CD4-positive, alpha-beta T cell treated with Interferon alpha-2 for 1 hour (primary cell): ENCODE measurements at places on chromosomes 2 and 18.

DNA sequence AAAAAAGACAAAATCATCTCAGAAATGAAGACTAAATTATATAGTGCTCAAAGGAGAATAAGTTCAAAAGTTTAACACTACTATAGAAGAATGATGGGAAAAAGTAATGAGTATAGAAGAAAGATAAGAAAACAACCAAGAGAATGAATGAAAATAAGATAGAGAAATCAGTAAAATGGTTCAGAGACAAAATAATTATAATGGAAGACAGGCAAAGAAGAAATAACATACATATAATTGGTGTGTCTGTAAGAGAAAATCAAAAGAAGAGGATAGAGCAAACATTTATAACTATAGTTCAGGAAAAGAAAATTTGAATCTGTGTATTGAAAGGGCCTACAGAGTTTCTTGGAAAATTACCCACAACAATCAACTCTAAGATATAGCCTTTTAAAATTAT, 43.5 kb downstream of the DNAH6 start:
- no peak for DNase-seq

- no peak for DNase-seq
These were observed 114.8 kb upstream of the PTPRM start for GRCh38 chr18:7452331-7452730.

DNA sequence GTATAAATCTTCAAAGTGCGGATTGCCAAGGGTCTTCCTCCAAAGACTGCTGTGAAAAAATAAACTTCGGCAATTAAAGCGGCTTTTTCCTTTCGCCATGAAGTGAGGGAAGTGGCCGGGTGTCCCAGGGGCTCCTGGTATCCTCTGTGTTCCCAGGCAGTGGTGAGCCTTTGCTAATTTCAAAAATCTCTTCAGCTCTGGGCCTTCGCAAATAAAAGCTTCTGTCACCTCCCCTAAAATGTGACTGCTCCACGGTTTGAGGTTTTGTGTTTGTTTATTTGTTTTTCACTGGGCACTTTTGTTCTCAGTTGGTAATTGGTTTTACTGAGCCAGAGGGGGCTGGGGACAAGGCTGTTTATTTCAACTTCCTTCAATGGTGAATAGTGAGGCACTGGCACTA, 270.1 kb upstream of the POU3F3 start:
- DNase-seq = no peak

- no peak for DNase-seq
These were observed 6.4 kb downstream of the NDUFV2 start for GRCh38 chr18:9108911-9109310.

DNA sequence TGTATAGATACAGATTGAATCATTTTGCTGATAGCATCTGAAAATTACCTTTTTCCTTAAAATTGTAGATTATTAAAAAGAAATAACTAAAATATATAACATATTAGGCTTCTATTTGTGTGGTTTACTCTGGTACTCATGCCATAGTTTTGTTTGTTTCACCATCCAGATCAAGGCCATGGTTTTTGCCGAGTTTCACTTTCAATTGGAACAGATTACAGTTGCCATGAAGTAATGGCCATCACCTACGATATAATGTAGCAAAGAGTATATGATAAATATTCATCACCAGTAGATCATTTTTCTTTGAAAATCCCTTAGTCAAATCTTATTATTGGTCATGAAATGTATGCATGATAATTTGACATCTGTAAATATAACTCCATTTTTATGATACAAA, 11.9 kb upstream of the DNAH7 start:
- peak; percentile 37 for DNase-seq

GRCh38 chr18:78724214-78724914, 255.3 kb upstream of the SALL3 start:
- DNase-seq = no peak

- DNase-seq = no peak
These were observed 126.2 kb upstream of the ZNF516 start for GRCh38 chr18:76621226-76621625.

- DNase-seq = no peak
These were observed 20.2 kb downstream of the SCYGR8 start for GRCh38 chr2:227765788-227766372.

DNA sequence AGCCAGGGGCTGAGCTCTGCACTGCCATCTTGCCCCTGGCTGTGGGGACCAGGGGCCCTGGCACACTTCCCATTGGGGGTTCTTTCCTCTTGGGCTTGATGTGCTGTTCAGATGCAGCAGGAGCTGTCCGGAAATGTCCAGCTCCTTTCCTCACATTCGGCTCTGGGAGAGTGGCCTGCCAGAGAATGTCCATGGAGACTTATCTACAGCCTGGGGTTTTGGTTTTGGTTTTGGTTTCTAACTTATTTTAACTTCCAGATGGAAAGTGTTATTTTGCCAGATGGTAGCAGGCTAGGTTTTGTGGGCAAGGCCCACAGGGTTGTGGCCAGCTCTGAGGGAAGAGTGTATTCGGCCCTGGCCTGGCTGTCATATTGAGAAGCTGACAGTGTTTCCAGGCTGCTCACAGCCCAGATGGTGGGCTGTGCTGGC, 177.3 kb downstream of the ANKRD30B start:
- no peak for DNase-seq

DNA sequence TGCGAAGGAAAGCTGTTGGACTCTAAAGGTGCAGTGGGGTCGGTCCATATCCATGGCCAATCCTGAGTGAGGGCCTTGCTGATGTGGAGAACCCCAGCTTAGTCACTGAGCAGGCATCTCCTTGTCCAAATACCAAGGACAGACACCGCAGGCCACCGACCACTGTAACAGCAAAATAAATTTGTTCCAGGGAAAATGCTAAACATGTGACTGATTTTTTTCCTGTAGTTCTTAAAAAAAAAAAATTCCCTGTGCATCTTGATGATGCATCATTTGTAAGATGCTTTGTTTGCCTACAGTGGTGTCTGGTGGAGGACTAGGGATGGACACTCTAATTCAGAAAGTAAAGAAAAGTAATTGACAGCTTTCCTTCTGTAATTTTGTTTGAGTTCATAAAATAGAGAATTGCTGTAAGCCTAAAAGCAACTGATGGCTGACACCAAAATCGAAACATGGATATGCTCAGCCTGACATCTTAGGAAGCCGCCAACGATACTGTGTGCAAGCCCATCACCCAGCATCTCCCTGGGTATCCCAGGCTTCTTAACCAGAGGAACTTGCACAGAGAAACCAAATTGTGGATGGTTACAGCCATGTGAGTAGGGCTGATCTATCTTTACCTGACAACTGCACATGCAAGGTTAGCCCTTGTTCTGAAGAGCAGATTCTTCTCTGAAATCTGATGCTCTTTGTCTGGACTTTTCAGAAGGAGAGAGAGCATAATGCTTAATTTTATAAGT, 188.6 kb downstream of the ARL4C start:
- no peak for DNase-seq

DNA sequence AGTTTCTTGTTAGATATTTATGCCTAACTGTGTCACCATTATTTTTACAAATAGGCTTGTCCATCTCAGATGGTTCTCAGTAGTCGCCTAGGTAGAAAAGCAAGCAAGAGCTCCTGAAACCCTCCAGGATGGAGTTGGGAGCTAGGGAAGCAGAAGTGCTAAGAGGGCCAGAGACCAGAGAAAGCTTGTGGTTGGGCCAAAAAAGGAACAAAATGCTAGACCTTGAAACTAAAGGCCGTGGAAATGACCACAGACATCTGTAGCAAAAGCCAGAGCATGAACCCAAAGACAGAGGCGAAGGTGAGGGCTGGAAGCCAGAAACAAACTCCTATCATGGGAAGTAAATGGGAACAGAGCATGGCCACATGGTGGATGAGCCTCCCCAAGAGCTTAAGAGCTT, 29.9 kb upstream of the RMDN2 start:
- DNase-seq = no peak

DNA sequence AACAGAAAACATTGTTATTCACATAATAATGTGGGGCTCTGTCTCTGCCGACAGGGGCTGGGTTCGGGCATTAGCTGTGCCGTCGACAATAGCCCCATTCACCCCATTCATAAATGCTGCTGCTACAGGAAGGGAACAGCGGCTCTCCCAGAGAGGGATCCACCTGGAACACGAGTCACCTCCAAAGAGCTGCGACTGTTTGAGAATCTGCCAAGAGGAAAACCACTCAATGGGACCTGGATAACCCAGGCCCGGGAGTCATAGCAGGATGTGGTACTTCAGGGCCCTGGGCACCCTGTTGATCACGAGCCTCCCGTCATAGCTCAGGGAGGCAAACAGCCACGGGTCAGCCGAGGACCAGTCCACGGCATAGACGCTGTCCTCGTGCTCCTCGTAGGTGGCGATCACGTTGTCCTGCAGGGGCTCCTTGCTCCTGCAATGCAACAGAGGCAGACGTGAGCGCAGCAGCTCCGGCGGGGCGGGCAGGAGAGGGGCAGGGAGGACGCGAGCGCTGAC, 188.5 kb downstream of the EIPR1 start:
- no peak for DNase-seq

DNA sequence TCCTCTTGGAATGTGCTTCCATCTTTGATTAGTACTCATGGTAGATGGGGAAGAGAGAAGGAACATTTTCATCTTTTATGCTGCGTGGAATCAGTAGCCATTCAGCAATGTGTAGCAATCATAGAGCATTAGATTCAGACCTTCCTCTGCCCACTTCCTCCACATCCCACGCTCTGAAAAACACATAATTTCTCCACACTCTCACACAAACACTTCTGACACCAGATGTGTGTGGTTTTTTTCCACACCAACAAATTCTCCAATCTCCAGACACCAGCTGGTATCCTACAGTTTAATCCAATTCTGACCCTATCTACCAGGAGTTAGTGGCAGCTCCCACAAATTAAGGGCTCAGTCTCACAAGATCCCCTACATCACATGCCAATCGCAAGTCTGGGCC, 103.3 kb downstream of the AOX1 start:
- no peak for DNase-seq

GRCh38 chr2:221075203-221075602, 496.9 kb downstream of the EPHA4 start:
- no peak for DNase-seq

DNA sequence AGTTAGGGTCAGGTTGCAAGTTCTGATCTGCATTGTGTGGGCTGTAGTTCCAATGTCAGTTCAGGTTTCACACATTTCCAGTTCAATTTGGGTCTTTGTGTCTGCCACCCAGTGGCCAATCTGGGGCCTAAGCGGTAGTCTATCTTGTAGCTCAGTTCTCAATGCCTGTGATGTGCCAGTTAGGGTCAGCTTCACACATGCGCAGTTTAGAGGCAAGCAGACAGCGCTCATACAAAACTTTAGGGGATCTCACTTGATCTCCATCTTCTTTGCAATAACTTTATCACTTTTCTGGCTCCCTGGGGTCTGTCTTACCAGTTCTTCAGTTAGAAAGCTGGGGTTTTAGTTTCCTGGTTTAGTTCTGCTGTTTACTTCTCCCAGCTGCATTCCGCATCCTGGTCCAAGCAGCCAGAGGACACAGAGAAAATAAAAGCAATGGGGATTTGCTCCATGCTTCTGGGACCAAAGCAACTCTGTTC, 11.0 kb upstream of the ZNF24 start:
- DNase-seq = peak; percentile 79

DNA sequence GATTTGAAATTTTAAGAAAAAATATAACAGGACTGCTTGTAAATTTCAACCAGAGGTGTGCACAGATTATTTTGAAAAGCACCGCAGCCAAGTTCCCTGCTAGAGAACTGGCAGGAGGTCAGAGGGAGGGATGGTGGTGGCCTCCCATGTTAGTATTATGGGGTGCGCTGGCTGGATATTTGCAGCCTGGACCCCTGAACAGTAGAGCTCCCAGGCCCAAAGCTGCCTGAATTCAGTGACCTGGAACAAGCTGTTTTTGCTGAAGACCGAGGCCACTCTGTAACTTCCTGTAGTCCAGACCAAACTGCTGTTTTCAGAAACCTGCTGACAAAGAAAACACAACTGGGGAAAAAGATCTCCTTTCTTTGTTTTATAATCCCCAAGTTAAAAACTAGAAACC, 314.3 kb downstream of the TNS1 start:
- no peak for DNase-seq

DNA sequence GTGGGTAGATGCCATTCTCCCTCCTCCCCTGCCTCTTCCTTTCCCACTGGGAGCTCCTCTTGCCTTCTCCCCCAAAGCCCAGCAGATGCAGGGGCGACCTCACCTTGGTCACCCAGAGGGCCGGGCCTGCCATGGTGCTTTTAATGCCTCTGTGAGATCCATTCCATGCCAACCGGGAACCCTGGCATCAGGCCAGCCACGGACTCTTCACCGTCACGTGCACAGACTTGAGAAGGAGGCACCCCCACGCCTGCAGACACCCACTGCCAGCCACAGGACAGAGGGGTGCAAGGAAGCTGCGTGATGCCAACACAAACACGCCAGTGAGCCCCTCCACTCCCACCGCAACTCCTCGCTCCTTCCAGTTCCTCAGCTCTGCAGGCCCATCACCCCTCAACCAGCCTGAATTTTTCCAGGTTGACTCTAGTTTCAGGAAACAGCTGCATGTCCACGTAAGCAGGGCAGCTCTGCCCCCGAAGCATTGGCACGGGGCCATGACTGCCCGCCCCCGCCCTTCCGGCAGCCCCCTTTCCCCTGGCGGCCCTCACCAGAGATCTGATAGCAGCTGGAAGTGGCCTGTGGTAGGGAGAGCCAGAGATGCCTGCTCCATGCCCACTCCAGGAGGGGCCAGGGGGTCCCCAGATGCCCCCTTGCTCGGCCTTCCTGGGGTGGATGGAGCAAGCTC, 50.8 kb downstream of the DNMT3A start:
- no peak for DNase-seq

GRCh38 chr2:179331061-179331460, 66.4 kb upstream of the SESTD1 start:
- DNase-seq = no peak

DNA sequence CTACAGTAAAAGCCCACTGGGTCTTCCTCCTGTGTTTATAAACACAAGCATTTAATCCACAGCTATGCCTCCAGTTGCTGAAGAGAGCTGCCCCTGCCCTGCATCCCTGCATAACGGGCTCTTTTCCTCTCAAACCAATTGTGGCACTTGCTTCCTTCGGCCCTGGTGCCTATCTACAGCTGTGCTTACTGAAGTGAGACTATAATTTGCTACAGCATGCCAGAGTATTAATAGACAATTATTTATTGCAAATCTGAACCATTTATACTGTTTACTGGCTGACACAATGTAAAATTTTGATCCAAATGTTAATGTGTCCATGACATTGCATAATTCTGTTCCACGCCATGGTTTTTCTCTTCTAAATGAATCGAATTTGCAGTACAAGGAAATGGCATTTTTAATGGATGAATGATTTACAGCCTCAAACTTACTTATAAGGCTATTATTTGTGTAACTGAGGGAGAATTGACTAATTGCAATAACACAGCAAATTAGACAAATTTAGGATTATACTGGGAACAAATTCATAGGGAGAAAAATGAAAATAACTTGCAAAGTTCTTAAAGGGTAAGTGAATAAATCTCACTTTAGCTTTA, 457.0 kb upstream of the HNRNPA3 start:
- DNase-seq = no peak

- DNase-seq = no peak
These were observed 192.7 kb downstream of the DYSF start for GRCh38 chr2:71646028-71646427.

GRCh38 chr2:46331109-46331766, 34.0 kb downstream of the EPAS1 start:
- DNase-seq = no peak

- no peak for DNase-seq
These were observed 29.6 kb downstream of the TFCP2L1 start for GRCh38 chr2:121255358-121255757.

GRCh38 chr18:35306588-35307250, 16.7 kb upstream of the ZSCAN30 start:
- DNase-seq = no peak

- no peak for DNase-seq
These were observed 427.7 kb upstream of the HS6ST1 start for GRCh38 chr2:128746356-128746755.
